Kidney glomerular epithelial cell (primary cell): ENCODE measurements at places on chromosomes 2 and 18.

GRCh38 chr2:24454294-24454693, 36.8 kb upstream of the NCOA1 start:
- DNase-seq, result no peak

DNA sequence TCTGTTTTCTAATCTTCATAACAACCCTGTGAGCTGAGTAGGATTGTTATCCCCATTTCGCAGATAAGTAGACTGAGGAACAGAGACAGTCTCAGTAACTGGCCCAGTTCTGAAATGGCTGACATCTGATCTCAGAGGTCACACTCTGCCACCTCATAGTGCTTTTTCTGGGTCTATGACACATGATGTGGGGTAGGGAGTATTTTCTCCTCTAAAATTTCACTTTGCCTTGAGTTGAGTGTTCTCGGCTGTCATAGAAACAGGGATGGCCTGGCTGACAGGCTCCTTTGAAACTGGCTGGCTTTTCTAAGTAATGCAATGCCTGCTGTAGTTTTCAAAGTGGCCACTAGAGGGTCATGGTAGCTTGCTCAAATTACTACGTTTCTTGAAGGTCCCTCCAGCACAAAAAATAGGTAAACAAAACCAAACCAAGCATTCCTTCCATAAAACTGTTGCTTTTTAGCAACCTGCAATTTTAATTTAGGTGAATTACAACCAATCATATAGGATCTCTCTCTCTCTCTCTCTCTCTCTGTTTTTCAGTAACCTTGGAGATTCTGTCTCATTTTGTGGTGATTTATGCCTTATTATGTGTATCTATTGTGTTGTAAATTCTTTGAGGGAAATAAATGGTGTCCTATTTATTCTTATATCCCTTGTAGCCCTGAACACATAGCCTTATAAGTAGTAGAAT, 84.2 kb upstream of the TTN start:
- DNase-seq, result peak; percentile 52

DNA sequence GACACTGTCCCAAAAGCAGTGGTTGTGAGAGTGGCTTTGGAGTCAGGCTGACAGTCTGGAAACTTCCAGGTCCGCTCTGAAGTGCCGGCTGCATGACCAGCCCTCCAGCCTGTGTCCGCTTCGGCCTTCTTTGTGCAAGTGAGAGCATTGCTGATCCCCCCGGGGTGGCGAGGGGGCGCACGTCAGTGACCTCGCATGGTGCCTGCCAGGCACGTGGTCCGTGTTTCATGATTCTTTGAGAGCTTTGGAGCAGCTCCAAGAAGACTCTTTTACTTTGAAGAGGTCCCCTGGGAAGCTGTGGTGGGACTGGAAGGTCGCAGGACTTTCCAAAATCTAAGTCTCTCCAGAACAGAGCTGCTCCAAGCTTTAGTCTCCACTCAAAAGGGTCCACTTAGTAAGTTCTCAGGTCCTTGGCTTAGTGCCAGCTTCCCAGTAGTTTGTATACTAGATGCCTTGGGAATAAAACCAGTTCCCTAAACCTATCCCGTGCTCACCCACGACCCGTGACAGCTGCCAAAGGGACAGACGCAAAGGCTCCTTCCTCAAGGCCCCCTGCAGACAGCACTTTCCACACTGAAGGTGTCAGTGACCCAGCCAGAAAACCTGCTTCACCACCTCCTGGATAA, 68.8 kb downstream of the ADI1 start:
- no peak for DNase-seq

DNA sequence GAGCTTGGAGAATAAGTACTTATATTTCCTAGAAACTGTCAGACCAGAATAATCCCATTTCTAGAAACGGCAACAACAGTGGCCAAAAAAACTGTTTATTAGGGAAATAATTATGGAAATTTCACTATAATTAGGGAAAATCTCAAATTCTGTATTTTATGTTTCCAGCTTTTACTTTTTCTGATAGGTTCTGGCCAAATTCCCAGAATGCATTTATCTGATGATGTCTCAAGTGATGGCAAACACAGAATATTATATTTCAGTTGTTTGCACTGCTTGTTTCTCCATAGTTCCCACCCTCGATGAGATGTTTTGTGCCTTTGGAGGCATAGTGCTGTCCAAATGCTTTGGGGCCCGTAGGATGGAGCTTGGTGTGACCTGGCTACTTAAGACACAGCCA, 66.9 kb downstream of the AFF3 start:
- no peak for DNase-seq

- peak; percentile 24 for DNase-seq
Observed at GRCh38 chr18:74682141-74682990, 84.7 kb downstream of the ZNF407 start.

DNA sequence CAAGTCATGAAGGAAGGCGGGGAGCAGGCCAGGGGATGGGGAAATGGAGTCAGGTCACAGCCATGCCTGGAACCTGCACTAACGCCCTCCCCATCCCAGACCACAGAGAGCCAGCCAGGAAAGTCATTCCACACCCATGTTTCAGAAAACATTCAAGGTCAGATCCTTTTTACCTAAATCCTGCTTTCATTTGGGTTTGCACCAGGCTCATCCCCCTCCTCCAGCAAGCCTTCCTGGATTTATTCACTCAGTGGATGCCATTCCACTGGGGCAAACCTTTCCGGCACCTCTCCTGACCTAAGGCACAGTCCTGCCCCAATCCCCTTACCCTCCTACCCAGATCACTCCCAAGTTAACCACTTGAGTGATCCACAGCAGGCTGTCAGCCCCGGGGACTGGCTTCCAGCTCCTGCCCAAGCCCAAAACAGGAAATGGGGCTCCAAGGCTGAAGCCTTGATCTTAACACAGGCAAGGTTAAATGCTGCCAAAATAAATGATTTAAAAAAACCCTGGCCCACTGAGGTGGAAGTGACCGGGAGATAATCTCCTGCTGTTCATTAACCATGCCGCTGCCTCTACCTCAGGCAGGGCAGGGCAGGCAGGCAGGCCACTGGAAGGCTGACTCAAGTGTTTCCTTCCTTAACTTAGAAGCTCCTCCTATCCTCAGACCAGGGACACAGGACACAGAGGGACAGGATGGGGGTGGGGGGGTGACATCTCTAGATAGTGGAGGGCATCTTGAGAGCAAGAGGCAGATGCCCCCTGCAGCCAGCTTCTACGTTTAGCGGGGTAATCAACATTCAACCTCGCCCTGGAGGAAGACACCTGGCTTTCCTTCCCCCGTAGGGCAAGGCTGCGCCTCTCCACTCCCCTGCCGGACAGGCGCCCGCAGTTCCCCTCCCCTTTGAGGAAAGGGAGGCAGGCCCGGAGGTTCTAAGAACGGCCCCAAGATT, 1.4 kb downstream of the RAB11FIP5 start:
- DNase-seq, result peak; percentile 44

- DNase-seq, result no peak
Observed at GRCh38 chr2:37625796-37626571, 45.5 kb downstream of the CDC42EP3 start.

DNA sequence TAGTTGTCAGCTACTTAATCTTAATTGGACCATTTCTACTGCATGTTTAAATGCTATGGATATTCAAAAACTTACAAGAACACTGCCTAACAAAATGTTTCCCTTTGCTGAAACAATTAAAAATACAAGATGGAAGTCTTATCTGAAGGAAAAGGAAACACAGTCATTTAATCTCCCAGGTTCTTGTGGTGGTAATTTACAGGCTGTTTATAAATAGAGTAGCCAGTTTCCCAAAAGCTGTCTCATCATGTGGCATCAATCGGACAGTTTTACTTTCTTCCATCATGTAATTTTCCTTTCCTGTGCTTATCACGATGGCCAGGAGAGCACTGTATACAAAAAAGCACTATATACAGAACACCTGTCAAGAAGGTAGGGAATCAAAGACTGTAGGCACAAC, 368.1 kb downstream of the ZEB2 start:
- DNase-seq, result no peak

DNA sequence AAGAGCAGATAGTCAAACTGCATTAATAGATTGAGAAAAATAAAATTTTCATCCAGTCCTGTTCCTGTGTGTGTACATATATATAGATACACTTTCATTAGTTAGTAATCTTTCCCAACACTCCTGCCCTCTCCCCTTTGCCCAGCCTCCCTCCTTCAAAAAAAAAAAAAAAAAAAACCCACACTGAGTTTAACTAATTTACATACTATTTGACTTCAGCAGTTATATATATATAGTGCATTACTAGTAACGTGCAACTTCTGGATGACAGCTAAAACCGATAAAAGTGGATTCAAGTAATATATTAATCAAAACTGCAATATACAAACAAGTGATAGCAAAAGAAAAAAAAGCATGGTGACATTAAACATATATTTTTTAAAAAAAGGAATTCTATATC, 1.4 kb downstream of the FIGN start:
- no peak for DNase-seq

DNA sequence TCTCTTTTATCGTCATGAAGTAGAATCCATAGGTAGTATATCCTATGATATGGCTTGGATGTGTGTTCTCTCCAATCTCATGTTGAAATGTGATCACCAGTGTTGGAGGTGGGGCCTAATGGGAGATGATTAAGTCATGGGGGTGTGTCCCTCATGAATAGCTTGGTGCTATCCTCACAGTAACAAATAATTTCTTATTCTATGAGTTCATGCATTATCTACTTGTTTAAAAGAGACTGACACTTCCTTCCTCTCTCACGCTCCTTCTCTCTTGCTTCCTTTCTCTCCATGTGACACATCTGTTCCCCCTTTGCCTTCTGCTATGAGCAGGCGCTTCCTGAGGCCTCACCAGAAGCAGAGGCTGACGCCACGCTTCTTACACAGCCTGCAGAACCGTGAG, 165.6 kb downstream of the MREG start:
- no peak for DNase-seq

DNA sequence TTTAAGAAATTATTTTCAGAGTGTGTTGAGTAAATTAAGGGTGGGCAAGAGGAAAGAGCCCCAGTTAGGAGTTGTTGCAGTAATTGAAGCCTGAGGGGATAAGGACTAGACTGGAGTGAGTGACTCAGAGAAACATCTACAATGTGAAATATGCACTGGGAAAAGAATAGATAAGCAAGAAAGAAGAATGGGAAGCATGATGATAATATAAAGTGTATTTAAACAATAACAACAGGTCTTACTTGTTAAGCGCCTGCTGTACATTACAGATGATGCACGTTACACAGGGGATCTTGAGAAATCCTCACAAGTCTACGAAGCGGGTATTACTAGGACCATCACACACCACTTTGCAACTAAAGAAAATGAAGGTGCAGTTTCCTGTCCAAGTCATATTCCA, 73.6 kb upstream of the STK17B start:
- DNase-seq, result no peak

DNA sequence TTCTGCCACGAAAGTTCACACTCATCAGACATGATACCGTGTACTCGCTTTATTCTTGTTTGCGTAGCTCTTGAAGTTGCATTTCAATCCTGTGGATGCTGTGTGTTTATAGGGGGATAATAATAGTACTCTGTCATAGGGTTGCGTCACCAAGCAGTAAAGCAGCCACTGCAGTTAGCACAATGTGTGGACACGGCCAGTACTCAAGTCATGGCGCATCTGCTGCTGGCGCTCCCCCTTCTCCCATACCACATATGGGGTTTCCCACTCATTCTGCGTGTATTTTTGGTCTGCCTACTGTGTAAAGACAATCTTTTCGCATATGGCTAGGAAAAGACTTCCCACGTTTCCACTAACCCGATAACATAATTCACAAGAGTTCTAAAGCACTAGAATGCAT, 2.1 kb upstream of the ZBTB14 start:
- DNase-seq, result no peak

GRCh38 chr2:197264332-197264731, 46.2 kb downstream of the ANKRD44 start:
- no peak for DNase-seq

DNA sequence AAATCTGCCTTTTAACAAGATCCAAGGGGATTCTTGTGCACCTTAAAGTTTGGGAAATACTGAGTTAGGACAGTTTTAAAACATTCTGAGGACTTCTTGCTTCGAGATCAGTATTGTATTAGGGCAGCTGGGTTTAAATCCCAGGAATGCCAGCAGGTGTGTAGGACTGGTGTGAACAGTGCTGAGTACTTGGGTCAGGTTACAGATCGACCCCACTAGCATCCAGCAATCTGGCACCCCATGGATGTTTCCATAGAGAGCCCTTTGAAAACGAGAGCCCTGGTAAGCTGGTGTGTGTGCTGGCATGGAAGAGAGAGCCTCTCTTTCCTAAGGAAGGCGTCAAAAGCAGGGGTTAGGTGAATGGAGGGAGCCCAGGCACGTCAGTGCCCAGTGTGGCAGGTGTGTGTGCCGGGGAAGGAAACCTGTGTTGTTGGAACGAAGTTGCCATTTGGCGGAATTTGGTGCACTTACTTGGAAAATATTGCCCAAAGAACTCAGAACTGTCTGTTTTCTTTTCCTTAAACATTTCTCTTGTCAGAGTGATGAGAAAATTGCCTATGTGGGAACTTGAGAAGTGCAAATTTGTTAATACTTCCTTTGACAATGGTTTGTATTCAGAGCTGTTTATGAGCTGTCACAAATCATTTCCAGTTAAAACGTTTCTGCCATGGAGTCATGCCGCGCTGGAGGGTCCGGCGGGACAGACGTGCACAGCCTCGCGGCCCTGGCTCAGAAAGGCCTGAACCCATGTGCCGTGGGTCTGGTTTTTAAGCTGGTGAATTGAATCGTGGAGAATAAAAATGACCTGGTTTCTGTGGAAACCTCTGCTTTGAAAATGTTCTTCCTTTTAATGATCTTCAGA, 38.1 kb downstream of the LDLRAD4 start:
- DNase-seq, result no peak

GRCh38 chr2:132620115-132620514, 49.9 kb downstream of the LYPD1 start:
- no peak for DNase-seq

GRCh38 chr2:31446848-31447247, 32.3 kb upstream of the XDH start:
- DNase-seq, result no peak

DNA sequence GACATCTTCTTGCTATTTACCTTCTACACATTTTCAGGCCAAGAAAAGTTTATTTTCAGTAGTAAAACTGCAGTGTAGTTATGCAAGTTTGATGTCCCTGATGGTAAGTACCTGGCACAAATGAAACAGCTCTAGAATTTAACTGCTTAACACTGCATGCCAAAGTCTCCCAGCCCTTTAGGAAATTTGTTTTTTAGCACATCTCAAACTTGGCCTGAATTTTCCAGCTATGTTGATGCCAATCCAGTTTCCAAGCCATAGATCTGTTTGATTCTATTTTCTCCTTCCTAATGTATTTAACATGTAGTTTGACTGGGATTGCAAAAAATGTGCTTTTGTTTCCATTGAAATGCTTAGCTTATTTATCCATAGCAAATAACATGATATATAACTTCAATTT, 29.3 kb upstream of the ZNF385B start:
- no peak for DNase-seq

DNA sequence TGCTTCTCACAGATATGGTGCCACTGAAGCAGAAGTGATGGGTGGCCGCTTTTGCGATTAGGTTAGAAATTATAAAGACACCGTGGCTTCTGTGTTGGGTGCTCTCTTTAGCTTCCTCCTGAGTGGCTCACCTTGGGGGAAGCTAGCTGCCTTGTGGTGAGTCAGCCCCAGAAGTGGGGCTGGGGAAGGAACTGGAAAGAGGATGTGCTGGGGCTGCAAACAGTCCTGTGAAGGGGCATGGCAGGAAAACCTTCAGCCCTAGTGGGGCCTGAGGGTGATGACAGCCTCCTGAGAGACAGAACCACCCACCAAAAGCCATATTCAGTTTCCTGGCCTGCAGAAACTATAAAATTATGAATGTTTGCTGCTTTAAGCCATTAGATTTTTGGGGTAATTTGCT, 8.9 kb upstream of the ASB18 start:
- DNase-seq, result no peak

GRCh38 chr18:35024196-35024595, 17.0 kb upstream of the MAPRE2 start:
- DNase-seq, result no peak
